Nucleus accumbens (tissue), 56 donors: ENCODE measurements at places on chromosomes 5 and 9.

- DNase-seq = no peak
These were observed 6.5 kb upstream of the SSBP2 start for GRCh38 chr5:81757404-81757803.

DNA sequence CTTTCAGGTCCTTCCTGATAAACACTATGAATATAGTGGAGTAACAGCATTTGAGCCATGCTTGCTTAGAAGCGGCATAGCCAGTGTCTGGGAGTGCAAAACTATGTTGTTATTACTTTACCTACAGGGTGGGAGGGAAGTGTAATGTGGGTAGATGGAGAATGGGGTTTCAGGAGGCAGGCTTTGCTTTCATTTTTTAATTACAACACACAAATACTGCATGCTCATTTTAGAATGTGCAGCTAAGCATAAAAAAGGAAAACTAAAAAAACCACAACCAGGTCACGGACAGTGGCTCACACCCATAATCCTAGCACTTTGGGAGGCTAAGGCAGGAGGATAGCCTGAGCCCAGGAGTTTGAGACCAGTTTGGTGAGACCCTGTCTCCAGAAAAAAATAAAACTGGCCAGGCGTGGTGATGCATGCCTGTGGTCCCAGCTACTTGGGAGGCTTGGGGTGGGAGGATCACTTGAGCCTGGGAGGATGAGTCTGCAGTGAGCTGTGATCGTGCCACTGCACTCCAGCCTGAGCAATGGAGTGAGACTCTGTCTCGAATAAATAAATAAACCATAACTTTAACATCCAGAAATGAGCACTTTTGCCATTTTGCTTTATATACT, 20.2 kb downstream of the HAVCR1 start:
- DNase-seq = no peak

DNA sequence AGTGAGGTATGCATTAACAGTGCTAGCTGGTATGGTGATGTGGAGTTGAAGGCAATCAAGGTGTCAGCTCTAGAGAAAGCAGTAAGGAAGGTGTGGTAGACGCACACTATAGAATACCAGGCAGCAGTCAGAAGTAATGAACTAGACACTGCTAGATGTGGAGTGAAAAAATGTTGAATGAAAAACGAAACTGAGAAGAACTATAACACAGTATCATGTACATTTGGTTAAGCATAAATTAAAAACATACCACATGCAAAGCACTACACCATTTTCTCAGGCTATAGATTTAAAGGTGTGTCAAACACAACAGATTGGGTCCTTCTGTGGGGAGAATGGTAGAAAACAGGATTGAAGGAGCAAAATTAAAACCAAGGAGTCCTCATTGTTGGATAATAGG, 15.4 kb downstream of the ZNF622 start:
- DNase-seq = no peak

DNA sequence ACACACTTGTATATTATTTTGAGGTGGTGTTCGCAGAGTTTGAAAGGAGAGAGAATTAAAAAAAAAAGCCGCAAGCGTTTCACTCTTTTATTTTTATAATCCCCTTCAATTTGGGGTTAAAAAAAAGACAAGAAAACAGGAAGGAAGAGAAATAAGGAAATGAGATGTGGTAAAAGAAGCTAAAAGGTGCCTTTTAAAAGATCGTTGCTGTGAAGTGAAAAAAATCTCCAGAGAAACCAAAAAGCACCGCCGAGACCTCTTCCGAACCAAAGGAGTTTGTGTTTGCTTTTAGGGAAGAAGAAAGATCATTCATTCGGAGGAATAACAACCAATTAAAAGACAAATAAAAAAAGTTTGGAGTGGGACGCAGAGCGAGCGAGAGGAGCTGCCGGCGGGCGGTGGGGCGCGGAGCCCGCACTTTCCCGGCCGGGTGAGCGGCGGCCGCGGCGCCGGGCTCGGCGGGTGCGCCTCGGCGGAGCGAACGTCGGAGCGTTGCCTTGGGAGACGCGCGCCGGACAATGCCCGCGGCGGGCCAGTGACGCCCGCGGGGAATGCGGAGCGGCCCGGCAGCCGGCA, 355 bp downstream of the TLE4 start:
- DNase-seq = no peak

GRCh38 chr5:115857057-115857479, 15.3 kb downstream of the AP3S1 start:
- no peak for DNase-seq

GRCh38 chr5:59319250-59319649, 574.3 kb downstream of the PDE4D start:
- no peak for DNase-seq

DNA sequence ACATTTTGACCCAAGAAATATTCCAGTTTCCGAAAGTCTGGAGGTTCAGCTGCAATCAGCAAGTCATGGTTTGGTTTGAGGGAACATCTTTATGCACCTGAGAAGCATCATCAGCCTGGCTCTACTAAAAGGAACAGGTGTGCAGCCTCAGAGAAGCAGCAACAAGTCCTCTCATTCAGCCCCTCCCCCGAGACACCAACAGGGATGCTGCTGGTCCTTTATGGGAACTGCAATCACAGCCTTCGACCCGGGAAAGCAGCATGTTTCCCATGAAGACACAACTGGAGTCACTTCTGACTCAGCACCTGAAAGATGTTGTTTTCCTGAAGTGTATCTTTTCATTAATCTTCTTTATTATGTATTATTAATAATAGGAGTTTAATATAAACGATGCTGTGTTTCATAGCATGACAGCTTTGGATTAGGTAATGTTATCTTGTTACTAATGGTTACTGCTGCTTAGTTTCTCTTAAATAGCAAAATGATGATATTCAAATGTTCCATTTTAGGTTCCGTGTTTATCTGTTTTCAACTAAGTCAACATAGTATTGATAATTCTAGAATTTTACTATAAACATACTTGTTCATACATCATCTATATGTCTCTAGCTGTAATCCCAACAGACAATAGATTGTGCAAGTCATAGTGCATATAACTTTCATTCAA, 15.6 kb upstream of the NREP start:
- no peak for DNase-seq

- DNase-seq = no peak
These were observed 211.6 kb upstream of the CDH12 start for GRCh38 chr5:23064710-23065109.
